ENCODE measurements at places on chromosomes 6 and 20.
A peak's percentile ranks its signal among the peaks of the same experiment; 100 is the strongest.

GRCh38 chr6:43698584-43699349 lies 11.2 kb upstream of the MRPS18A start:
- peak; percentile 51 for DNase-seq

DNA sequence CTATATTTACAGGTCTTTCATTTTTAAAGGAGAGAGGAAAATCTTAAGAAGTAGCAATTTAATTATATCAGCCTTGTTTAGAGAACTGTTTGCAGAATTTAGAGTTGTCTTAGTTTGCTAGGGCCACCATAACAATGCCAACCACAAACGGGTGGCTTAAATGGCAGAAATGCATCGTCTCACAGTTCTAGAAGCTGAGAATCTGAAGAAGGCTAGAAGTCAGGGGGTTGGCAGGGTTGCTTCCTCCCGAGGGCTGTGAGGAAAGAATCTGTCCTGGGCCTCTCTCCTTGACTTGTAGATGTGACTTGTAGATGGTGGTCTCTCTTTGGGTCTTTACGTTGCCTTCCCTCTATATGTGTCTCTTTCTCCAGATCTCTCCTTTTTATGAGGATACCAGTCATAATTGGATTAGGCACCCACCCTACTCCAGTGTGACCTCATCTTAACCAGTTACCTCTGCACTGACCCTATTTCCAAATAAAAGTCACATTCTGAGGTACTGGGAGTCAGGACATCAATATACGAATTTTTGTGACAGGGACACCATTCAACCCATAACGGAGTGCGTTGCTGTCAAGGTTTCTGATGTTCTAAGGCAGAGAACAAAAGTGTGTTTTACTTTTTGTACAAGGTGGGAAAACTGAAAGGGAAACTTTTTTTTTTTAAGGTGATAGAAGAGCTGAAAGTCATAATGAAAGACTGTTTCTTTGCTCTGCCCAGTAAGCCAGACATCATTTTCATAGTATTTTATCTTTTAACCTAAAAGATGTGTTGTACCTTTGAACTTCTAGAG lies 84.4 kb downstream of the SAMD3 start:
- no peak for DNase-seq

DNA sequence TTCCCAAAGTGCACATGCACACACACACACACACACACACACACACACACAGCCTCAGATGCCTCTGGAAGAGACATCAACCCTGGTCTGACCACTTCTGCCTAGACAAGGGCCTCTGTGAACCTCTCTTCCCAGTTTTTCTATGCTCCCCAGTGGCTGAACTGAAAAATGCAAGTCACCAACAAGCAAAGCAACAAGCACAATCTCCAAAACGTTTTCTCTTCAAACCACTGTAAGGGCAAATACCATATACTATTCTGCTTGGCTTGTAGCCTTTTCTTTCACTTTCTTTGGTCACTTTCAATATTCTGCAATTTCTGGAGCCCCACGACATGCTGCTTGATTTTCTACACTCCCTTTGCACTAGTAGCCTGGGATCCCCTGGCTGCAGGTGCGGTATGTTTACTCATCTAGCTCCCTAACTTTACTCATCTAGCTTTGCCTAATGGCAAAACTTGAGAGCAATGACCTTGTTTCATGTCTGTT lies 121.4 kb upstream of the DST start:
- DNase-seq, result no peak

DNA sequence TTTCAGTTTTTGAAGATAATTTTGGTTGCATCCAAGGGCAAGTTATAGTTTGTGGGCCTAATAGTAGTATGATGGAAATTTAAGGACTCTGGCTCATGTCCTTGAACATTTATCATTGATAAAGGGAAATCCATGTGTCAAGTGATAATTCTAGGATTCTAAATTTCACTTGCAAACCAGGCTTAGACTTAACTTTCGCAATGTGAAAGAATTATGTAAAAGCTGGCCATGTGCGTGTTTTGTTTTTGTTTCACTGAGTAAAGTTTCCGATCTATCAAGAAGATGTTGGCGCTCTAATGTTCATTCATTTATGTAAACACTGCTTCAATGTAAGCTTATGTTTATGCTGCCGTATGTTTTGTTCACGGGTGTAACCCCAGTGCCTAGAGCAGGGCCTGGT lies 302.0 kb downstream of the SOX4 start:
- DNase-seq, result no peak

GRCh38 chr6:170487707-170488329 lies 65.3 kb downstream of the PSMB1 start:
- DNase-seq, result no peak

- DNase-seq, result no peak
Observed at GRCh38 chr6:24686946-24687345, 20.1 kb downstream of the ACOT13 start.

- no peak for DNase-seq
Observed at GRCh38 chr6:32081168-32081990, 27.8 kb downstream of the TNXB start.

DNA sequence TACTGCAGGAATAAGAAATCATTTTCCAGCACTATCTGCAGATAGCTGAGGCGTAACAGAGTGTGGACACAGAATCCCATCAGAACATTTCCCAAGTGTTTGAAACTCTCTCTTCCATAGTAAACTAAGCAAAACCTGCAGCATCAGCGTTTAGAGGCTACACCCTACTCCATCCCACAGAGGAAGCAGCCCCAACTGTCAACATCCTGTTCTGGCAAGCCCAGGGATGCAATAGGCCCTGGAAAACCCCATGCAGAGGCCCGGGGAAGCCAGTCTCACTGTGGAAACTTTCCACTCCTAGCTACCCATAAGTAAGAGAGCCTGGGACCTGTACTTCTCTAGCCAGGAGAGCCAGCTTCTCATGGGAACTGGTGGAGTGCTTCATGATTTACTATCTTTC lies 129.4 kb downstream of the LY86 start:
- no peak for DNase-seq

DNA sequence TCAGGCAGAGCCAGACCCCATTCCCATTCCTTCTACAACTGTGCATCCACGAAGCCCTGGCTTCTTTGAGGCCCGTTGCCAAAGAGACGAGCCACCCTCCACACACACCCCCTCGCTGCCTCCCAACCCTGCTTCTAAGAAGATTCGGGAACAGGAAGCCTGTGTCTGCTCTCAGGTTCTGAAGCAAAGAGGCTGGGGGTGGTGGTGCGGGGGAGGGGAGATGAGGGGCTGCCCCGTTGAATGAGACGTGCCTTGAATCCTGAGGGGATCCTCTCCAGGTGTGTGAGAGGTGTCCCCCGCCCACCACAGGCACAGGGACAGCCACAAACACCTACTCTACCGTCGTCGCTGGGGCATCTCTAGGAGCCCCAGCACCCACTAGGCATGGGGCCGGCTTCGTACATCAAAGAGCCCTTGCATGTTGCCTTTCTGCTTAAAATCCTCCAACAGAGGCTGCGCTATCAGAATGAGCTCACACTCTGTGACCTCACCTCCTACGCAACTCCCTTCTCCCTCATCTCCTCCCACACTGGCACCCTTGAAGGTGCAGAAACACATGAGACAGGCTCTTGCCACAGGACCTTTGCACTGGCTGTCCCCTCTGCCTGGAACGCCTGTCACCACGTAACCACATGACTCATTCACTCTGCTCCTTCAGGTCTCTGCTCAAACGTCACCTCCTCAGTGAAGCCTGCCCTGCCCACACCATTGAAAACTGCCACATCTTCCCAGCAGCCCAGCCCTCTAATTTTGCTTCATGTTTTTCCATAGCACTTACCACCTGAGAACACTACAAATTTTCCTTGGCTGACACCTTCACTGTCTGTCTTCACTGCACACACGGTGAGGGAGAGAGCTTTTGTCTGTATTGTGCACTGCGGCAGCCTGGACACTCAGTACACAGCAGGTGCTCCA lies 58.5 kb downstream of the PREX1 start:
- DNase-seq, result no peak

DNA sequence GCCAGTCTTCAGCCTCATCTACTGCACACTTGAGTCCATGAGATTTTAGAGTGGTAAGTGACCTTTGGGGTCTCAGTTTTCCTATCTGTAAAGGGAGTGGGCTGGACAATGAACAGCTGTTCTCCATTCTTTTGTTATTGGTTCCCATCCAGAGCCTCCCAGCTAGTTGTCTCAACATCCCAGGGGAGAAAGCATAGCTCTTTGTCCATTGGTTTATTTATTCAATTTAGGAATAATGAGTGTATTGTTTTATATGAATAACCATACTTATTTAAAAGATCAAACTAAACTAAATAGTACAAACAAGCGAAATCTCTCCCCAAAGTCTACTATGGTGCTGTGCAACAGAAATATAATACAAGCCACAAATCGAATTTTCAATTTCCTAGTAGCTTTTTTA lies 13.7 kb downstream of the PIGT start:
- DNase-seq, result no peak

DNA sequence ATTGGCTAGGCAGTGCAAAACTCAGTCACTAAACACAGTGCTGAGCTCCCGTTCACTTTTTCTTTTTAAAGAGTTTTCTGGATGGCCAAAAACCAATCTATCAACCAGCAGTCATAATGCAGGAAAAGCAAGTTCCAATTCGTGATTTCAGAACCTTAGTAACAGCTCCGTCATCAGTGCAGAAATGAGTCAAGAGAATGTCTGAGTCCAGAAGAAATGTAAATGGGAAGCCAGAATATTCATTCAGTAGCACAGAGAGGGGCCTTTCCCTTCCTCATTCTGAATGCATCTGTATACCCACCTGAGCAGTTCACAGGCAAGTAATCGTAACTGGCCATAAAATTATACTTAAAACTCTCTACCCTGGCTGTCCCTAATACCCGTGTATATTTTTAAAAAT lies 20.4 kb downstream of the HUS1B start:
- no peak for DNase-seq

DNA sequence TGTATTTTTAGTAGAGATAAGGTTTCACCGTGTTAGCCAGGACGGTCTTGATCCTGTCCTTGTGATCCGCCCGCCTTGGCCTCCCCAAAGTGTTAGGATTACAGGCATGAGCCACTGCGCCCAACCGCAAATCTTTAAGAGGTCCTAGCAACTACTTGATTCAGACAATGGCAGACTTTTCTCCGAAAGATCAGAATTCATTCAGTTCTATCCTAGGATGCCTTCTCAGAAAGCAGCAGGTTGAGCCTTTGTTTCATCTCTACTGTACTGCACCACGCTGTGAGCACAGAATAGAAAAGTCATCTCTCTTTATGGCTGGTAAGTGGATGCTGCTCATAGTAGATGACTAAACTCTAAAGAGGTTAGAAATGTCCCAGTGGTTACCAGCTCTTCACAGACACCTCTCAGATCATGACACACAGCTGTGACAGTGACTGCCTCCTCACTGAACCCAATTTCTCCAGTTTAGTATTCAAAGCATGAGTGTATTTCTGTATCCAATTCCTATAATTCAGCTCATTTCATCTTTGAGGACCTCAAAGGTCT lies 6.0 kb upstream of the HSF2 start:
- DNase-seq, result no peak

DNA sequence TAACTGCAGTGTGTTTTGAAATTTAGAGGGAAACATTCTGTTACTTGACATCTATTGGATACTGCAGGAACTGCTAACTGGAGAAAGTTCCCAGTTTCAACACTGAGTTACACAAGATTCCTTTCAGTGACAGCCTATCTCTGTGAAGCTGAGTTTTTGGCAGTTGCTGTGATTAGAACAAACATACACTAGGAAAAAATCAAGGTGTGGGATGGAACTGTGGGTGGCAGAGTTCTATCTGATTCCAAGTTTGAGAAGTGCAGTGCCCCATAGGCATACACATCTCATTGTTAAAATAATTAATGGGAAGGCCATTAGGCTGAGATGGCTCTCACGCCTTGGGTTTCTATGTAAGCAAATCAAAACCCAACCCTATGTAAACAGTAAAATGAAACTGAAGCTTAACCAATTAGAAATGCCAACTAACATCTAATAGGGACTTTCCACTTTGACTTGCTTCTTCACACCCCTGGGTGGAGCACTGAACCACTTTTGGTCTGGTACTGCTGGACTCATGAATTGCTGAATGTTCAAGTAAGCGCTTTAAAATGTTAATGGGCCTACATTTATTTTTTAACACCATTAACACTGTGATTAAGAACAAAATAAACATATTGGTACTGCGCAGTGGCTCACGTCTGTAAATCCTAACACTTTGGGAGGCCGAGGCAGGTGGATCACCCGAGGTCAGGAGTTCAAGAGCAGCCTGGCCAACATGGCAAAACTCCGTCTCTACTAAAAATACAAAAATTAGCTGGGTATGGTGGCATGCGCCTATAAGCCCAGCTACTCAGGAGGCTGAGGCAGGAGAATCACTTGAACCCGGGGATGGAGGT lies 55.2 kb upstream of the TBC1D7 start:
- DNase-seq, result peak; percentile 16

Data from liver (tissue), 10 donors.